Epithelial cell of alveolus of lung (primary cell): ENCODE measurements at places on chromosomes 1 and 21. TPM values are rescaled to one million over a fixed set of nuclear protein-coding genes. Genes with fewer than 3 reads are reported as not detected.

The PPFIA4 gene
- 0.65 and 12.5 TPM in 2 replicates for total RNA-seq

The PRAMEF27 gene
- not detected in 2 replicates for total RNA-seq

The NPHS2 gene
- not detected in 2 replicates for total RNA-seq

The S100A7 gene
- not detected in 2 replicates for total RNA-seq

The ZNF648 gene
- not detected in 2 replicates for total RNA-seq

The SLC5A3 gene
- total RNA-seq, result 2.7 and 5.7 TPM in 2 replicates

The CFAP141 gene
- total RNA-seq, result not detected in 2 replicates

The RGS16 gene
- total RNA-seq, result 0.39 and 0.40 TPM in 2 replicates

The RAB7B gene
- 1.8 and 4.1 TPM in 2 replicates for total RNA-seq

The CFAP107 gene
- not detected in 2 replicates for total RNA-seq

The REN gene
- not detected in 2 replicates for total RNA-seq

The RBP7 gene
- total RNA-seq, result not detected in 2 replicates

The PDE4B gene
- 3.7 and 45.6 TPM in 2 replicates for total RNA-seq

The PLA2G2C gene
- not detected in 2 replicates for total RNA-seq

The ARMH1 gene
- total RNA-seq, result 1.2 TPM in 1 of 2 replicates, not detected in the other

The IFI16 gene
- total RNA-seq, result 68.1 and 161 TPM in 2 replicates

The PSRC1 gene
- 16.8 and 31.3 TPM in 2 replicates for total RNA-seq

The HPDL gene
- total RNA-seq, result 1.3 and 8.3 TPM in 2 replicates

The RAVER2 gene
- 4.5 and 7.0 TPM in 2 replicates for total RNA-seq

The ASCL5 gene
- not detected in 2 replicates for total RNA-seq

The INKA2 gene
- total RNA-seq, result 0.72 and 1.8 TPM in 2 replicates

The KRTAP6-1 gene
- not detected in 2 replicates for total RNA-seq

The POGZ gene
- total RNA-seq, result 16.3 and 29.4 TPM in 2 replicates

The SELP gene
- total RNA-seq, result not detected in 2 replicates

The KCNH1 gene
- total RNA-seq, result 0.78 TPM in 1 of 2 replicates, not detected in the other

The LCE3E gene
- not detected in 2 replicates for total RNA-seq
